ENCODE measurements at places on chromosomes 2 and 18.

DNA sequence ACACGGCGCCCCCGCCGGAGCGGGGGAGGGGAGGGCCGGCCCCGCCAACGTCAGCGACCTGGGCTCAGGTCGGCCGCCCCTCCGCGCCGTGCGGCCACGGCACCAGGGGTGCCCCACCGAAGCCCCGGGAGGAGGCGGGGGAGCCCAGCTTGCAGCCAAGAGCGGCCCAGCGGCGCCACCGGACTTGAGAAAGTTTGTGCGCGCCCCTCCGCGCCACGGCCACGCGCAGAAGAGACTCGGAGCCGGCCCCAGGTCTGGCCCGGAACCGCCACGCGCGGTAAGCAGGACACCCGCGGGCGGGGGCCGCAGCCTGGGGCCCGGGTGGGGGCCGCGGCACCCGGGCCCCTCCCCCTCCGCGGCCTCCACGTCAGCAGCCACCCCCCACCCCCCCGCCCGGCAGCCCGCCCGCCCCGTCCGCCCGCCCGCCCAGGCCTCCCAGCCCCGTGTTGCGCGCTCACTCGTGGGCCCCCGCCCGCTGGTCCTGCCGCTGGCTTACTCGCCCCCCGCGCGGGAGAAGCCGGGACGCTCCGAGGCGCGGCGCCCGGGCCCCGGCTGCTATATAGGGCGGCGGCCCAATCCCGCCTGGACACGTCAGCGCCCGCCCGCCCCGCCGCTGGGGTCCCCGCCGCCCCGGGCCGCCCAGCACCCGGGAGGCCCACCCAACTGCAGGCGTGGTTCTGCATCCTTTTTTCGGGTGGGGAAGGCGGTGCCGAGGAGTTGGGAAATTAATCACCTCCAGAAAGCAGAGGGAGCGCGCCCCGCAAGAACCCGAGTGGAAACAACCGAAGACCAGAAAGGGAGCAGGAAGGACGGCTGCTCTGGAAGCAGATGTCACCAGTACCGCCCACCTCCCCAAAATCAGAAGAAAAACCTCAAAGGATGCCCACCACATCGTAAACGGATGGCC lies 42.9 kb downstream of the HDLBP start:
- DNase-seq = peak; percentile 51

- DNase-seq = no peak
Observed at GRCh38 chr18:3212657-3213056, 7.1 kb downstream of the MYOM1 start.

GRCh38 chr2:235829726-235830125 lies 335.9 kb downstream of the AGAP1 start:
- DNase-seq = no peak

DNA sequence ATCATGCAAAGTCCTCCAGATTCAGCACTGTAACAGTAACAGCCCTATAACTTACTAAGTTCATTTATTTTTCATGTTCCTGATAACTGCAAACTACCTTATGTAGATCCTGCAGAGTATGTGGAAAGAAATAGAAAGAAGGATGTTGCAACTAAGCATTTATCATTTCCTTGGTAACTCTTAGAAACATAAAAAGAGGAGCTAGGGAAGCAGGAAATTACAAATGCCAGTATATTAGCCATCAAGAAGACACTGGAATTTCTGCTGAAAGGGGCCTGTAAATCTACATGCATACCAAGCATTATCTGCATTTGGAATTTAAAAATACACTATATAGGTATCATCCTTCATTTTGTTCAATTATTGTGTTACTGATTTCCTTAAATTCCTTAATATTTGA lies 66.8 kb downstream of the PDE11A start:
- no peak for DNase-seq

DNA sequence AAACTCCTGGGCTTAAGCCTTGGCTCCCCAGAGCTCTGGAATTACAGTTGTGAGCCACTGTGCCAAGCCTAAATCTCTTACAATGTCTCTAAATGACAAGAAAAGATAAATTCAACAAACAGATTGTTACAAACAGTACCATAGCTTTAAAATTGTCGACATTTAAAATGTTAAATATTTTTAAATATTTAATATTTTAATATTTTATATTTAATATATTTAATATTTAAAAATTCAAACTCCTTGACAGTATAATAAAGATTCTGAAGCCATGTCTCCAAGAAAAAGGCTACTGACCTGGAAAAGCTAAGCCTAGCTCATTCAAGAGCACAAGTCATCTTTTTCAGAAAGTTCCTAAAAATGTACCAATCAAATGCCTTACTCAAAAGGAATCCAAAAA lies 75.3 kb downstream of the INPP5D start:
- no peak for DNase-seq

GRCh38 chr2:29632018-29632417 lies 289.4 kb downstream of the ALK start:
- DNase-seq = no peak

DNA sequence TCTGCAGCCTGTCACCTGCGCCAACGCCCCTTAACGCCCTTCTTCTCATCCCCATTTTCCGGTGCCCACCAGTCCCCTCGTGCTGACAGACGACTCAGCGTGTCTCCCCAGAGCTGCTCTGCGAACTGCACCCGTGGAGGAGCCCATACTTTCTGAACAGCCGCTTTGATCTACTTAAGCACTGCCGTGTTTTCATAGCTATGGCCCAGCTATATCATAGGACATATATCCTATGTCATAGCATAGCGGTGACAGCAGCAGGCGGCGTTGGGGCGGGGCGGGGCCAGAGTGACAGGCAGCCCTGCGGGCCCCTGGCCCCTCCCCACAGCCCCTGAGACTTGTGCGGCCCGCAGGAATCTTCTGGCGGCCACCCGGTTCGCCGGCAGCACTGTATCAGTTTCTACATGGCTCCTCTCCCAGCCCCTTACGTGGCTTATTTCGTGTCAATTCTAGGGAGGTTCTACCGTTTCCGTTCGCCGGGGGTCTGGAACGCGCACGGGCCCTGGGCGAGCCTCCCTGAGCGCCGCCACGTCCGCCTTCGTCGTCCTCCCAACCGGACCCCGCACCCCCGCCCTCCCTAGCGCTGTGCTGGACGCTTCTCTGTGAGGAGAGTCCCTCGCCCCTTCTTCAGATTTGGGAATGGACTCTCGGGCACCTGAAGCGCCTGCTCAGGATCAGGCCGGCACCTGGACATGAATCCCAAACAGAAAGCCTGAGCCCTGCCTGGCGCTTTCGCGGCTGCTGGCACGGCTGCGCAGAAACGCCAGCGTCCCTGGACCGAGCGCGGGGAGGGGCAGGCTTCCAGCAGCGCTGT lies 35.4 kb downstream of the PTPN18 start:
- DNase-seq = peak; percentile 86

GRCh38 chr2:30800159-30800558 lies 7.1 kb downstream of the CAPN13 start:
- peak; percentile 21 for DNase-seq

GRCh38 chr18:46013484-46014189 lies 46.5 kb upstream of the EPG5 start:
- peak; percentile 89 for DNase-seq

GRCh38 chr18:6355789-6356589 lies 58.7 kb downstream of the L3MBTL4 start:
- peak; percentile 10 for DNase-seq

DNA sequence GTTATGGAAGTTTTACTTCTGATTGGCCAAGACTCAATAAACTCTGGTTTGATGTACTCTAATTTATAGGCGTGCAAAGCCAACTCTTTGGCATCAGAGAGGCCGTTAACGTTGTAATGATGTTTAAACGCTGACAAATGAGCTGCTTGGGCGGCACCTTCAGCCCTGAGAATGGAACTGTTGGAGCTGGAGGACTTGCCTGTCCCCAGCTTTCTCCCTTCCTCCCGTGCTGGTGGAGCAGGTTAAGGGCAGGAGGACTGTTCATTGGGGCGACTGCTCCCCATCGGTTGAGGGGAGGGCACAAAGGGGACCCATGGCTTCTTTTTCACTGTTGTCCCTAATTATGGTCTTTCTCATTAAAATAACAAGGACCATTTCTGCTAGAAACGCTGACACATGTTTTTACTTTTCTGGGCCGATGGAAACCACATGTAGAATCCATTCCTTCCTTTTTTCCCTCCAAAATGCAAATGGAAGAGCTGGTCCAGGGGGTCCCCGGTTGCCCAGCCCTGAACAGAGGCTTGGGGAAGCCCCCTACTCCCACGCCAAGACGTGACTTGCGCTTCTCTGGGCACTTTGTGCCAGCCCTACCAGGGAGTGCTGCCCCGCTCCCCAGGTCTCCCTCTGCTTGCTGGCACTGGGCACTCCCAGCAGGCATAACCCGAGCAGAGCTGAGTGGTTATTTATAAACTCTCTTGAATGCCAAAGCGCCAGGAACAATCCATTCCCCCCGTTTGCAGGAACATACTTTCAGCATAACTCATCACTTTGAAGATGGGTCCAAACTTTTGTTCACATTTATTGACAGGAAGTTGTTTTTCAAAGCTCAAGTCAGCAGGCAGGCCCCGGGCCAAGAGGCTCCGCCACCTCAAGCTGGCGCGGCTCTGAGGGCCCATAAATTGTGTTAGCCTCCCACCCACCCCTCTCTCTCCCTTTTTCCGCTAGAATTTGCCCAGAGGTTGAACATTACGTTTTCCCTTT lies 170.1 kb downstream of the ASB1 start:
- DNase-seq = no peak

GRCh38 chr2:73301636-73302035 lies 8.3 kb upstream of the EGR4 start:
- DNase-seq = no peak

- DNase-seq = no peak
Observed at GRCh38 chr18:39667905-39668304, 2102.3 kb upstream of the CELF4 start.

DNA sequence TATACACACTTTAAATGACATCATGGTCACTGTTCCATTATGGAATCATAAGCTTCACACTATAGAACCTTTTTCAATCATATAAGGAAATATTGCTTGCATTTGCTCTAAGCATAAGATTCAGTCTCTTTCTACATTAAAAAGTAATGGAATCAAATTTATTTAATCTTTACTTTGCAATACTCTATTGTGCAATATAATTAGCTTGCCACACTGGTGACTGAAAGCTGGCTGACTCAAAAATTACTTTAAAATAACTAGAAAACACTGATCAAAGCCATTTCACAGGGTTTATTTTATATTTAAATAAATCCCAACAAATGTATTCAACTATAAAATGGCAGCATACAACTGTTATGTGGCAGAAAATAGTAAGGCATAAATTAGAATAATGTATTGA lies 13.2 kb upstream of the ORC2 start:
- DNase-seq = no peak

DNA sequence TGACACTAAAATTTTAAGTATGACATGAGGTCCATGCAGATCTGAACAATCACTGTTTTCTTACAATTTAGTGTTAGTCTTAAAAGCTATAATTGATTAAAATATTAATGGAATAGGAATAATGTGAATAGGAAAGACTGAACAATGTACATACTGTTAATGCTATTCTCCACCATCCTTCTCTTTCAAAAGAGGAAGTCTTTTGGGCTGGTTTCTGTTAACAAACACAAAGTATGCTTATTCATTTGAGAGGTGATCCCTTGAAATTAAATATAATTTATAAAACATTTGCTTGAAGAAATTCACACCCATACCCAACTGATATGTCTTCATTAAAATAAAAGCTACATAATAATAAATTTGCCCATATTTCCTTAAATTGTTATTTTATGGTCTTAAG lies 2.3 kb downstream of the STPG4 start:
- DNase-seq = peak; percentile 25

- no peak for DNase-seq
Observed at GRCh38 chr18:79991494-79991893, 3.1 kb upstream of the TXNL4A start.

- DNase-seq = no peak
Observed at GRCh38 chr2:237613679-237614078, 13.7 kb upstream of the LRRFIP1 start.
